ENCODE measurements at places on chromosomes 11 and 22.

DNA sequence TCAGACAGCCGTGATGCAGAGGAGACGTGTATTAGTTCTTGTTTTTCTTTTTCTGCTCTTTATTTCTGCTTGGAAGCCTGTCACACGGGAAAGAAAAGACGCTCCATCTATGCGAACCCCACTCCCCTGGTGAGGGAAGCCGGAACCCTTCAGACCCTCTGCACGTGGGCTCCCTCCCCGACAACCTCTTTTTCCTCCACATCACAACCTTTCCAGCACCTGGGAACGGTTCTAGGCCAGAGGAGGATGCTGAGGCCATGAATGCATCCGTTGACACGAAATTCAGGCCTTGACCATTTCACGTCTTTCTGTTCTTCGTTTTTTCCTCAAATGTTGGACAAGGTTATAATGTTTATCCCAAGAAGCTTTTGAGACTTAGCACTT lies 85.3 kb upstream of the WNT7B start:
- no peak for DNase-seq

DNA sequence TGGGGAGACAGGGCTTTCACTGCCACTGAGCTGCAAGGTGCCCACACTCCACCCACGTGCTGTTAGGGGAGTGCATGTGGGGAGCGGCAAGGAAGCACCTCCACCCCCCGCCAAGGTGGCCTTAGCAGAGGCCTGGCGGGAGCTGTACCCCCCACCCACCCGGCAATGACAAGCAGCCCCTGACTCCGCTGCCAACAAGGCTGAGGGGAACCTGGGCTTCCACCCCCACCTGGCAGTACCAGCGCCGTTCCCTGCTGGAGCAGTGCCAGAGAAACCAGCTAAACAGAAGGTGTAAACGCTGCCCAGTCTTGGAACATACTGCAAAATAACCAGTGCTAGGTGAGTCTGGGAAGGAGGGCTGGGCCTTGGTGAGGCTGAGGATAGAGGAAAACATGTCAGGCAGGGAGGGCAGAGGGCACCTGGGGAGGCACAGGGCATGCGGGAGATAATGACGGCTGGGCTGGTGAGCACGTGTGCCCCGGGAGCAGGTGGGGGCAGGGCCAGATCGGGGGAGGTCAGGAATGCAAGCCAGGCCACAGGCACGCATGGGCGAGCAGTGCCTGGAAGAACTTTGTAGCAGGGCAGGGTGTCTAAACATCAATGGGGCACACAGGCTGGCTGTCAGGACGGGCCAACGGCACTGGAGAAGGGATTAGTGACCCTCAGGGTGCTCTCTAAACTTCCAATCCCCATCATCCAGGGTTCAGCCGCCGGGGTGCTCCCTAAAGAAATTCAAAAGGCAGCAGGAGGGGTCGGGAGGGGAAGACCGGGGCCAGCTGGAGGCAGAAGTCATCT lies 6.6 kb downstream of the CERK start:
- DNase-seq = no peak

DNA sequence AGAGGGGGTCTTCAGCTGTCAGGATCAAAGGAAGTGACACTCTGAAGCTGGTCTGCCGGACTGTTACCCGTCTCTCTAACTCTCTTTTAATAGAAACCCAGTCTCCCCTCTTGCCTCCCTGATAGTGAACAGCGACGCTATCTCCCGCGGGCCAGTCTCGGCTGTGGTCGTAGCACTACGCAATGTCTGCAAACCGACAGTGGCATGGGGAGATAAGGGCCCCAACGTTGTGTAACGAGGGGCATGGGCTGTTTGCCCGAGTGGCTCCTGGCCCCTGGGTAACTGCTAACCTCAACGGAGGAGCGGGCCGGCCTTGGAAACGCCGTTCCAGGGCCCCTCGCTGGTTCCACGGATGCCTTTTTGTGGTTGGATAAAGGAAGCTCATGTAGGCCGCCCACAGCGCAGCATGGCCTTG lies 23.3 kb downstream of the ZBTB16 start:
- no peak for DNase-seq

DNA sequence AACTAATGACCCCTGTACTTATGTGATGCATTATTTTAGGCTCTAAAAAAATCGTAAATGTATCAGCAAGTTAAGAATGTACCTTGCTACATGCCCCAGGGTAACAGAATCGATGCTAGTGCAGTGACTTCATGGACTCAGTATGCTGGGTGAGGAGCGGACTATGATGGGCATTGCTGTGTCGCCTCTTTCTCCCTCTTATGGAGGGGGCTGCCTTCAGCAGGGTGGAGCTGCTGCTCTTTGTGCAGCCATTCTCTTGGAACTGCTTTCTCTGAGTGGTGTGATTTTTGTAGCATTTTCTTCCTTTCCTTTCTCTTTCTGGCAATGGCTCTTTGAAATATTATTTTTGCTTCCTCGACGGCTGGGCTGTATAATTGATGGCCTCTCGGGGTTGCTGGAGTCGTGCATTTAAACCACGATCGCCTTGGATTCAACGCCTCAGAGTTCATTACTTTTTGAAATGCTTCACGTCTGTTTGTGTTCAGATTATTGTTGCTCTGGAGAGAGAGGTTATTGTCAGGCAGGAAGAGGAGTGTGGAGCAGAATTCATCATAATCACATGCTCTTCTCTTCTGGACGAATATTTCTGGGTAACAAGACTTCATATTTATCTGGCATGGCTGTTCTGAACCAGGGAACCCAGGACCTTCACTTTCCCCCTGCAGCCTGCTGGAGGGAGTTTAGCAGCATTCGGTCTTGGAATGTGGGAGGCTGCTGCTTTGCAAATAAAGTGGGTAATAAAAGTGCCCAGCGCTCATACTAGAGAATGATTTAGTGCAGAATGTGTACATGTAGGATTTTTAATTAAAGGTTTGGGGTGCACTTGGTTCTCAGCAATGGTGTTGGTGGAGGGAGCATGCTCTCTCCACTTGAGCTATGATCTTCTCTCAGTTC lies 804.2 kb downstream of the NTM start:
- DNase-seq = no peak

DNA sequence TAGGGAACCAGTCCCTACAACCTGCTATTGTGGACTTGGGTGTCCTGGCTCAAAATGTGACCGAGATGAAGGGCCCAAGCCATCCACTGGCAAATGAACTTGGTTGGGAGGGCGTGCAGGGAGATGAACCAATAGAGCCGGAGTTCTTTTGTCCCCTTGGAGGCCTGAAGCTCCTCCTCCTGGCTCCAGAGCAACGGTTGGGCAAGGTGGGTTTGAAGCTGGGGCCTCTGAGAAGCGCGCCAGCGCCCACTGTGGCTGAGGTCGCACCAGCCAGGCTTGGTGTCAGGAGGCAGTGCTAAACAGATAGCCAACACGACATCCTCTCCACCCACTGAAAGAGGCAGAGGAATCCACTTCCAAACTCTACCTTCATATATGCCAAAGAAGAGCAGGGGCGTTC lies 36.0 kb upstream of the PACSIN2 start:
- DNase-seq = no peak

DNA sequence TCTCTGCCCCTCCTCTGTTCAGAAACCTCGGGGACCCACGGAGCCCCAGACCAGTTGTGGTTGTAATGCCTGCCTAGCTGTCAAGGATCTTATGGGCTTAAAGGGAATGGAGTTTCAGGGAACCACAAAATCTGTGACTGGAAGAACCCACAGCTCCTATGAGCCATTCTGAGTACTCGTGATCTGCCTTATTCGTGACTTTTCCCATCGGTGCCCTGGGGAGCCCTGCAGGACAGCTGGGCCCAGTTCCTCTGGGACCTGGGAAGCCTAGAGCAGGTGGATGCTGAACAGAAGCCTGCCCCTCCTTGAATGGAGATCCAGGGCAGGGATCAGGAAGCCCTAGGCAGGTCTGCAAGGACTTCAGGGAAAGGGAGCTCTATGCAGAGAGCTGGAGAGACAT lies 42.1 kb upstream of the TTC12 start:
- no peak for DNase-seq

GRCh38 chr11:82865841-82866240 lies 34.4 kb downstream of the PRCP start:
- DNase-seq = no peak

- DNase-seq = no peak
Observed at GRCh38 chr22:43222262-43222661, 35.3 kb upstream of the TTLL12 start.

- no peak for DNase-seq
Observed at GRCh38 chr11:121703201-121703600, 250.4 kb upstream of the SORL1-AS1 start.

DNA sequence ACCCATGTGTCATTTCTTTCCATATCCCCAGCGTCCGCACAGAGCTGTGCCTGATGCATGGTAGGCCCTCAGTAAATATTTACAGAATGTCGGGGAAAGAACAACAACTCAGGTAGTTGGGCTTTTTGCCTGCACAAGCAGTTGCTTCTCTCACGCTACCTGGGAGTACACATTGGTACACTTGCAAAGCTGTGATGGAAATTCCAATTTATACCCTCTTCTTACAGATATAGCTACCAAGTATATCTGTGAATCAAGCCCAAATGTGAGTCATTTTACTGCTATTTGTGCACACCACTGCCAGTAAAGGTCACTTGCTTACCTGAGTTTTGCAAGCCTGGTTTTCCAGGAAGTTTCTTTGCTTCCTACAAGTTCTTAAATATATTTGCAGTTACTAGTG lies 333.0 kb upstream of the NARS2 start:
- no peak for DNase-seq

GRCh38 chr22:20808844-20809243 lies 34.9 kb downstream of the SERPIND1 start:
- DNase-seq = no peak

- DNase-seq = no peak
Observed at GRCh38 chr22:40741116-40741515, 61.8 kb downstream of the MCHR1 start.

DNA sequence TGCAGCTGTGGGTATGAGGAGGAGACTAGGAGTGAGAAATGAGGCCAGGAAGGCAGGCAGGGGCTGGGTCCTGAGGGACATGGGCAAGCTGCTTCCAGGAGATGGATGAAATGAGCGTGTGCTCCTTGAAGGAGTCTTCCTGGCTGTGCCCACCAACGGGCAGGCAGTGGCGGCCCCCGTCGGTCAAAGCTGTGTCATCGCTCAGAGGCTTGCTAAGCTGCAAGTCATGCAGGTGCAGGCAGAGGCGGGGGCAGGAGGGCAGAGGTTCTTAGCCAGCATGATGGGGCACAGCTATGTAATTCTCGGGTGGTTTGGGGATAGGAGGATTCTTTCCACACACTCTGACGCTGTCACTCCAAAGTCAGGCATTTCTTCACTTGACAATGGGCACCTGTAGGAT lies 12.5 kb upstream of the PEX26 start:
- DNase-seq = no peak

- no peak for DNase-seq
Observed at GRCh38 chr11:46667043-46667481, 33.4 kb downstream of the ARHGAP1 start.

GRCh38 chr11:131074573-131074972 lies 158.3 kb upstream of the SNX19 start:
- no peak for DNase-seq

- no peak for DNase-seq
Observed at GRCh38 chr11:124195189-124195734, 12.1 kb downstream of the OR10D3 start.

- peak; percentile 31 for DNase-seq
Observed at GRCh38 chr11:19905280-19905853, 192.7 kb downstream of the NAV2 start.

- no peak for DNase-seq
Observed at GRCh38 chr11:115166820-115167219, 337.4 kb downstream of the CADM1 start.

Measured in 8988T (cell line).